Effector memory CD8-positive, alpha-beta T cell (primary cell): ENCODE measurements at places on chromosomes 1 and 21.
A peak's percentile ranks its signal among the peaks of the same experiment; 100 is the strongest.

- peak; percentile 26 for DNase-seq
- peak overlapping the region; percentile 55 for H3K27ac ChIP-seq
Observed at GRCh38 chr1:67332653-67333529, 25.2 kb downstream of the IL12RB2 start.

DNA sequence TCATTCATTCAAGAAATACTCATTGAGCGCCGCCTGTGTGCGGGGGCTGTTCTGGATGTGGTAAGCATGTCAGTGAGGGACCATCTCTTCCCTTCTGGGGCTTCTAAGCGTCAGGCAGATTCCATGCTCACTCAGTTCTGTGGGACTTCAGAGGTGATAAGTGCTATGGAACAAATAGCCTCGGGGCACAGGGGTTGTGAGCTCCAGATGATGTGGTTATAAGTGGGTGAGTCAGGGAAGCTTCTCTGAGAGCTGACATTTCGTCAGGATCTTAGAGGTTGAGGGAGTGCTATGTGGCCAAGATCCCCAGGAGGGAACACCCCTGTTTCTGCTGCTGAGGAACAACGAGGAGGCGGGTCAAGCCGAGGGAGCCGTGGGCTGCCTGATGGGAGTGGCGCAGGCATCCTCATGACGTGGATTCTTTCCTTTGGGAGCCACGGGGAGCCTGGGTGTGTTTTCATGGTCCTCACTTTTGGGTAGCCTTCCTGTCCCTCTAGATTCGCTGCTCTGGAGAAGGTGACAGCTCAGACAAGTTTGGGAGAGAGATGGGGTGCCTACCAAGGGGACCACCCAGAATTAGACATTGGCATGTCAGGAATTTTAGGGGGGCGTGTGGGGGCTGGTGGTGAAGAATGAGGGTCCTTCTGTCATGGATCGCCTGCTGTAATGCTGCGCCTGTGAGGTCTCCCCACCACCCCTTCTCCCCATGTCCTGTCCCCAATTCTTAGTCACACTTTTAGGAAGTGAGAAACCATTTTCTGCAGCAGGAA, 38.5 kb downstream of the HUNK start:
- H3K27me3 ChIP-seq = peaks cover 39% of the 10 kb centered on the region
- no peaks in the 10 kb centered on the region for H3K4me1 ChIP-seq
- H3K27ac ChIP-seq = no peak overlapping the region
- no peak overlapping the region for H3K4me3 ChIP-seq
- DNase-seq = no peak

- no peaks in the 10 kb centered on the region for H3K4me1 ChIP-seq
- no peak for DNase-seq
- peaks cover 26% of the 10 kb centered on the region for H3K27me3 ChIP-seq
- no peak overlapping the region for H3K27ac ChIP-seq
- no peak overlapping the region for H3K4me3 ChIP-seq
Observed at GRCh38 chr1:152014943-152015342, 21.3 kb upstream of the S100A10 start.

- H3K27me3 ChIP-seq = peaks cover 50% of the 10 kb centered on the region
- no peak overlapping the region for H3K27ac ChIP-seq
- H3K36me3 ChIP-seq = peaks cover 3% of the 10 kb centered on the region
Observed at GRCh38 chr1:244186372-244186771, 135.3 kb downstream of the ZBTB18 start.

DNA sequence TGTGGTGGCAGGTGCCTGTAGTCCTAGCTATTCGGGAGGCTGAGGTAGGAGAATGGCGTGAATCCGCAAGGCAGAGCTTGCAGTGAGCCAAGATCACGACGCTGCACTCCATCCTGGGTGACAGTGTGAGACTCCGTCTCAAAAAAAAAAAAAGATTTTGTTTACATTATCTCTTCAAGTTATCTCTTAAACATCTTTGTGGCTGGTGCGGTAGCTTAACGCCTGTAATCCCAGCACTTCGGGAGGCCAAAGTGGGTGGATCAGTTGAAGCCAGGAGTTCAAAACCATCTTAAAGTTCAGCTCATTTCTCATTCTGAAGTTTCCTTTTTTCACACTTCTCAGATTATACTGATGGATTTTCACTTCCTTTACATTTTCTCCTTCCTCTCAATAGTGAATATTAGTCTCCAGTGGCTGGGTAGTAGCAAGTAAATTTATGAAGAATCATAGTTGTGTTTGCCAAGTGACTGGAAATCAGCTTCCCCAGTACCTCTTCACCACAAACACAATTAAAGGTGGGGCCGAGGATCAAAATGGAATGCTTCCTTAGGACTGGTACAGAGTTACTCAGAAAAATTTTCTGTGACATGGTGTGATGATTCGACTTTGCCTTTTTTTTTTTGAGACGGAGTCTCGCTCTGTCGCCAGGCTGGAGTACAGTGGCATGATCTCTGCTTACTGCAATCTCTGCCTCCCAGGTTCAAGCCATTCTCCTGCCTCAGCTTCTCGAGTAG, 13.8 kb downstream of the PIP5K1A start:
- peaks cover 50% of the 10 kb centered on the region for H3K36me3 ChIP-seq
- no peak for DNase-seq
- peaks cover 12% of the 10 kb centered on the region for H3K4me1 ChIP-seq
- H3K27me3 ChIP-seq = no peaks in the 10 kb centered on the region
- H3K27ac ChIP-seq = peak overlapping the region; percentile 87
- H3K4me3 ChIP-seq = peak overlapping the region; percentile 14

- peaks cover 1% of the 10 kb centered on the region for H3K4me1 ChIP-seq
- H3K27ac ChIP-seq = peak overlapping the region; percentile 10
- H3K4me3 ChIP-seq = no peak overlapping the region
Observed at GRCh38 chr1:15717418-15718125, 18.5 kb upstream of the SLC25A34 start.

DNA sequence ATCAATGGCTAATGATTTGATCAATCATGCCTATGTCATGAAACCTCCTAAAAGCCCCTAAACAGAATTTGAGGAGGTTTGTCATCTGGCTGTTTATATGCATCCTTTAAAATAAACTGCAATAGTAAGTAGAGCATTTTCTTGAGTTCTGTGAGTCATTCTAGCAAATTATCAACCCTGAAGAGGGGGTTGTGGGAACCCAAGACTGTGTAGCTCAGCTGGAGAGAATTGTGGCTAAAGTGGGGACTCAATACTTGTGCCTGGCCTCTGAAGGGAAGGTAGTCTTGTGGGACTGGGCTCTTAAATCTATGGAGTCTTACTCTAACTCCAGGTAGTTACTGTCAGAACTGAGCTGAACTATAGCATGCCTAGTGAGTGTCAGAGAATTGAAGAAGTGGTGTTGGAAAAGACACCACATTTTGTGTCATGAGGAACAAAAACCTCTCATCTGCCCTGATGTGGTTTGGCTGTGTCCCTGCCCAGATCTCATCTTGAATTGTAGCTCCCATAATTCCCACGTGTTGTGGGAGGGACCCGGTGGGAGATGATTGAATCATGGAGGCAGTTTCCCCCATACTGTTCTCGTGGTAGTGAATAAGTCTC, 402.4 kb downstream of the USH2A start:
- no peaks in the 10 kb centered on the region for H3K27me3 ChIP-seq
- H3K4me1 ChIP-seq = no peaks in the 10 kb centered on the region
- no peak overlapping the region for H3K4me3 ChIP-seq
- no peaks in the 10 kb centered on the region for H3K36me3 ChIP-seq
- no peak for DNase-seq

DNA sequence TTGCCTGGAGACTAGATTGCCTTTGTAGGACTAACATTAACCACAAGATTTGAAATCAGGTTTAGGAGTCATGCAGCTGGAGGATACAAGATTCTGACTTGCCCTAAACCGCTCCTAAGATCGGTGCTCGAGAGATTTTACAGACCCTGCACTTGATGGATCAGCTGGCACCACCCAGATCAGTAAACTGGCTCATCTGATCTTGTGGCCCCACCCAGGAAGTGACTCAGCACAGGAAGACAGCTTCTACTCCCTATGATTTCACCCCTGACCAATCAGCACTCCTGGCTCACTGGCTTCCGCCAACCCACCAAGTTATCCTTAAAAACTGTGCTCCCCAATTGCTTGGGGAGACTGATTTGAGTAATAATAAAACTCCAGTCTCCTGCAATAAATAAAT, 876 bp upstream of the CATSPERE start:
- H3K27me3 ChIP-seq = no peaks in the 10 kb centered on the region
- DNase-seq = no peak
- no peaks in the 10 kb centered on the region for H3K36me3 ChIP-seq
- no peak overlapping the region for H3K27ac ChIP-seq

DNA sequence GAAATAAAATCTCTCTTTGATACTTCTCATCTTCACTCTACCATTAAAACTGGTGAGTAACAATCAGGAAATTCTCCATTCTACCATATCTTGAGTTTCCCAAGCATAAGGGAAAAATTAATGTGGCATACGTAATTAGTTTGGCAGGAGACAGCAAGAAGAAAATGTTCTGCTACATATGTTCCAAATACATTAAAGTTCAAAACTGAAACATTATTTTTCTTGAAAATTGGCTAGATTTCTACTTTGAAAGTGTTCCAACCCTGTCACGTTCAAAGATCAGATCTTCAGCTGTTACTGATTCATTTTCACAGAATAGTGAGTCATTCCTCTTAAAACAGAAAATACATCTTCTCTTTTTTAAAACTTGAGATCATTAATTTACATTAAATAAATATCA, 48.5 kb downstream of the PIGK start:
- peaks cover 7% of the 10 kb centered on the region for H3K36me3 ChIP-seq
- H3K27ac ChIP-seq = no peak overlapping the region
- H3K27me3 ChIP-seq = no peaks in the 10 kb centered on the region
- H3K4me1 ChIP-seq = no peaks in the 10 kb centered on the region
- H3K4me3 ChIP-seq = no peak overlapping the region
- DNase-seq = no peak

- H3K4me1 ChIP-seq = peaks cover 8% of the 10 kb centered on the region
- no peak overlapping the region for H3K27ac ChIP-seq
- peak overlapping the region; percentile 58 for H3K4me3 ChIP-seq
- H3K36me3 ChIP-seq = peaks cover 3% of the 10 kb centered on the region
Observed at GRCh38 chr1:17118706-17119075, 560 bp downstream of the PADI2 start.

GRCh38 chr1:27409669-27410068, 17.2 kb downstream of the GPR3 start:
- peaks cover 69% of the 10 kb centered on the region for H3K36me3 ChIP-seq
- no peaks in the 10 kb centered on the region for H3K4me1 ChIP-seq
- no peaks in the 10 kb centered on the region for H3K27me3 ChIP-seq
- no peak overlapping the region for H3K4me3 ChIP-seq

GRCh38 chr1:36352910-36353878, 29.7 kb upstream of the EVA1B start:
- no peak for DNase-seq
- H3K27ac ChIP-seq = no peak overlapping the region
- H3K36me3 ChIP-seq = peaks cover 45% of the 10 kb centered on the region

DNA sequence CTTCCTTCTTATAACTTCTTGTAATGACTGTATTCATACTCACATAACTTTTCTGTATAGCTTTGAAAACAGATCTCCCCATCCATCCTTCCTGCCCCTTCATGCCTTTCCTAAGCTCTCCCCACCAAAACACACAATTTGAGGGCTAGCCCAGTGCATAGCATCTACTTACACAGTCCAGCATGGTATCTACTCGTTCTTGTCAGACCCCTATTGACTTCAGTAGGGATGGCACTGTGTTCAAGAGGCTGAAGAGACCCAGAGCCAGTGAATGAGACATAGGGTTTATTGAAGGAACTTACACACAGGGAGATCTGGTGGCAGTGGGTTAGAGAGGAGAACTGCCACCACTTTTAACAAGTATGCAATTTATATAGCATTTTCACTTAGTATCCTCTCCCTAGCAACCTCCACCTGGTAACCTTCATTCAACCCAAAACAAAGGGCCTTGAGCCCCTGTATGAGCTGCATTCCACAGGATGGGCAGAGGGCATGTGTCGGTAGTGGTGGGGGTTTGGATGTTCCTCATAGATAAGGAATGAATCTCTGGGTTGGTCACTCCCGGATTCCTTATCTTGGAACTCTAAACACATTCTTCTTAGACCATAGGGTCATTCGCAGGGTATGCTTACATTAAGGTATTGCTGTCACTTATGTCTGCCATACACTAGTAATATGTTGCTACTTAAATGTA, 64.9 kb upstream of the GNG12 start:
- peaks cover 25% of the 10 kb centered on the region for H3K27me3 ChIP-seq
- H3K36me3 ChIP-seq = no peaks in the 10 kb centered on the region
- DNase-seq = no peak

- peaks cover 25% of the 10 kb centered on the region for H3K27me3 ChIP-seq
- H3K4me3 ChIP-seq = no peak overlapping the region
- no peaks in the 10 kb centered on the region for H3K4me1 ChIP-seq
- no peak for DNase-seq
- H3K27ac ChIP-seq = no peak overlapping the region
- no peaks in the 10 kb centered on the region for H3K36me3 ChIP-seq
Observed at GRCh38 chr1:64546013-64546412, 76.1 kb downstream of the CACHD1 start.

DNA sequence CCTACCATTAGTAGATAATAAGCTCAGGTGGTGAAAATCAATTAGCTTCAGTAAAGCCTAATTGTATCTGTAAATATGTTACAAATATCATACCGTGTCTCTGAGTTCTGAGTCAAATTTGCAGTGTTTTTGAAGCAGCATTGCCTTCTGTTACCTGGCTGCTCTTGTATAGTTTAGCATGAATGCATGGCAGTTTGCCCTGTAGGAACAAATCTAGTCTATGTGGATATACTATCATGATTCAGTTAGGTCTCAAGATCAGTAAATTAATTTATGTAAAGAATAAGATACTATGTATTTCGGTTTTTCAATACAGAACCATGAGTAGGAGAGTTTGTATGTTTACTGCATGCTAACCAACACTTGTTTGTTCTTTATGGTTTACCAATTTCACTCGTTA, 240.6 kb upstream of the C1orf105 start:
- H3K4me1 ChIP-seq = peaks cover 21% of the 10 kb centered on the region
- peak overlapping the region; percentile 100 for H3K27ac ChIP-seq
- no peak overlapping the region for H3K4me3 ChIP-seq
- no peaks in the 10 kb centered on the region for H3K27me3 ChIP-seq
- peaks cover 10% of the 10 kb centered on the region for H3K36me3 ChIP-seq

GRCh38 chr21:37119421-37120218, 46.6 kb downstream of the TTC3 start:
- H3K27me3 ChIP-seq = no peaks in the 10 kb centered on the region
- H3K4me3 ChIP-seq = no peak overlapping the region
- H3K4me1 ChIP-seq = peaks cover 3% of the 10 kb centered on the region
- H3K27ac ChIP-seq = peak overlapping the region; percentile 78

GRCh38 chr1:247121382-247121781, 17.2 kb upstream of the ZNF669 start:
- no peak overlapping the region for H3K4me3 ChIP-seq
- no peaks in the 10 kb centered on the region for H3K4me1 ChIP-seq

DNA sequence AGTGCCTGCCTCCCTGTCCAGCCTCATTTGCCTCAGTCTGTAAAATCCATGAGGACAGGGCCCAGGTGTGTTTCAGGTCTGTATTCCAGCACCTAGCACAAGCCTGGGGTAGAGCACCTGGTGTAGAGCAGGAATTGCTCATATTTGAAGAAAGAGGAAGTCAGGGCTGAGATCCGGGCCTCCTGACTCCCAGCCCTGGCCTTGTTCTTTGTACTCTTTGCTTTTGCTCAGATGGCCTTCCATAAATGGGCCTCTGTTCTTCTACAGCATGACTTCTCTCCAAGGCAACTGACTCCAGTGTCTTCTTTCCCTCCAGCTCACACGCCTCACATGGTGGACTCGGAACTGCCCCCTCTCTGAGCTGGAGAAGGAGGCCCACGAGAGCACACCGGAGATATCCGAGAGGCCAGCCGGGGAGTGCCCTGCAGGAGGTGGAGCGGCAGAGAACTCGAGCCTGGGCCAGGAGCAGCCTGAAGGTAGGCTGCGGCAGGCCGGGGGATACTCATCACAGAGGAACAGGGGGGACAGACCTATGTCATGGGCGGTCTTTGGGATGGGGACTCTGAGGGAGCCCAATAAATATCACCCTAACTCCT, 19.7 kb downstream of the SLC5A9 start:
- H3K27ac ChIP-seq = no peak overlapping the region
- no peaks in the 10 kb centered on the region for H3K27me3 ChIP-seq
- no peaks in the 10 kb centered on the region for H3K4me1 ChIP-seq
- H3K4me3 ChIP-seq = no peak overlapping the region
- no peak for DNase-seq
